ENCODE measurements at places on chromosomes 5 and 9. TPM values are rescaled to one million over a fixed set of nuclear protein-coding genes. Genes with fewer than 3 reads are reported as not detected.

SPATA31C2 gene
- total RNA-seq, result not detected

PCDH1 gene
- not detected for total RNA-seq

GRCh38 chr9:111949919-111950318, 53.3 kb downstream of the UGCG start:
- DNase-seq, result no peak

TXNDC8 gene
- total RNA-seq, result not detected

GRCh38 chr5:150575745-150576448, 64.6 kb upstream of the SYNPO start:
- DNase-seq, result no peak

DNA sequence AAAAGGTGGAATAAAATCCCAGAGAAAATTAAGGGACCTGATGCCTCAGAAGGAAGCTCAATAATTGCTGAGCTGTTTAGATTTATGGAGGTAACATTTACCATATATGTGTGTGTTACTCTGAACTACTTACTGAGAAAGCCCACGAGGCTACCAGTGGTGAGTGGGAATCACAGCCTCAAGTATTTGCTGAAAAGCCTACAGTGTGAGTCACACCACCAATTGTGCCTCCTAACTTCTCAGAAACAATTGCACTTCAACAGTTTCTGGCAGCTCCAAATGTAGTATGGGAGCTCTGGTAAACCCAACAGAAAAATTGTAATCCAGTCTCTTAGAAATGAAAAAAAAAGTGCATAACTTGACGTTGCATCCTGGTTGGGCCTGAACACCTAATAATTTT, 551.6 kb downstream of the PRDM9 start:
- DNase-seq, result no peak

GRCh38 chr9:92353051-92353450, 27.3 kb downstream of the CENPP start:
- no peak for DNase-seq

GRCh38 chr9:131724683-131725082, 15.2 kb downstream of the RAPGEF1 start:
- DNase-seq, result no peak

IFNA2 gene
- total RNA-seq, result not detected

CDKN2B-AS1 gene
- 0.82 TPM for total RNA-seq

DNA sequence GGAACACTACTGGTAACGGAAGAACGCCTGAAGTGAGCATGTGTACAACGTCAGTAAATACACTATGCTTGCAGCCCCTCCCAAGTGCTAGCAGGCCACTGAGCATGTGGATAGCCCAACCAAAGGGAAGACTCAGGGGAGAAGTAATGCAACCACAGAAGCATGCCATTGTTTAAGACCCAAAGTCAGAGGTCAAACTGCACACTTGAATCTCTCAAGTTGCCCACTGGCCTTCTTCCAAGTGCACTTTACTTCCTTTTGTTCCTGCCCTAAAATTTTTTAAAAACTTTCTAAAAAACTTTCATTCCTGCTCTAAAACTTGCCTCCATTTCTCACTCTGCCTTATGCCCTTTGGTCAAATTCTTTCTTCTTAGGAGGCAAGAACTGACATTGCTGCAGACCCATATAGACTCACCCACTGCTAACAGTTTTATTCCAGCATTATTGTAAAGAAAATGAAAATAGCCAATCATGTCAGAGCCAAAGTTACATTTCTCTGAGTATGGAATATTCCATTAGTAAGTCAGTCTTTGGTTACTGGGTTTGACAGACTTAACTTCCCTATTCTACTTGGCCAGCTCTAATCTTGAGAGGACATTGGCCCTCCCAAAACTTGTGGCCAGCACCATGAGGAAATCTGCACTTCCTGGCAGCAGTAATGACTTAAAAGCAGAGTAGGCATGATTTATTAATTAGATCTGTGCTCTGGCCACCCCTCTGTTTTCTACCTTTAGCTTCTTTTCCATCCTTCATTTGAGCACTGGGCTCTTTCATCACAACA, 76.9 kb downstream of the TSSK1B start:
- DNase-seq, result no peak

GRCh38 chr5:174876-175465, 16.3 kb upstream of the LRRC14B start:
- no peak for DNase-seq

TSLP gene
- total RNA-seq, result 0.87 TPM

DPH7 gene
- total RNA-seq, result 43.2 TPM

TTLL11 gene
- total RNA-seq, result 2.4 TPM

- no peak for DNase-seq
Observed at GRCh38 chr5:119418606-119419100, 33.6 kb upstream of the HSD17B4 start.

PPP1R26 gene
- 2.2 TPM for total RNA-seq

DNA sequence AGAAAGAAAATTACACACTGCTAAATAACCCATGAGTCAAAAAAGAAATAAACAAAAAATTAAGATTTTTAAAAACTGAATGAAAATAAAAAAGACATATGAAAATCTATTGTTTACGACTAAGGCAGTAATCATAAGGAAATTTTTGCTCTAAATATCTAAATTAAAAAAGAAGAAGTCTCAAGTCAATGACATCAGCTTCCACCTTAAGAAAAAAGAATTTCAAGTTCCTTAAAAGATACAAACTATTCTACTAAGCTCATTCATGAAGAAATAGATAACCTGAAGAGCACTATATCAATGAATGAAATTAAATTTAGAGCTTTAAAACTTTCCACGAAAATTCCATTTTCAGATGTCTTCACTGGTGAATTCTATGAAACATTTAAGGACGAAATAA, 15.7 kb upstream of the STARD4 start:
- DNase-seq, result no peak

DNA sequence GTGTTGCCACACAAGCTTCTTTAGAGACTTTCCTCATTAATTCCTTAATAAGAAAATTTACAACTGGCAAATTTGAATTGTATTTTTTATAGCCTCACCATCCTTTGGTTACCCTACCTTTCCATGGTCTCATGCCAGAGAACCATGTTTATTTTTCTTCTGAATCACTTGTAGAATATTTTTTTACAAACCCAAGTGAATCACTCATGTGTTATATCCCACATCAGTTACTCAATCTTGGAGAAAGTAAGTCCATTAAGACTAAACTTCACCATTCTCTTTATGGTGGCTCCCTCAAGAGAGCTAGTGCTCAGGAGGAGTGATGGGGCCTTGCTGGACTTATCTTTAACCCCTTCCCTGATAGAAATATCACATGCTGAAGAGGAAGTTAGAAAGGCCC, 128.9 kb downstream of the SUSD1 start:
- DNase-seq, result no peak

DNA sequence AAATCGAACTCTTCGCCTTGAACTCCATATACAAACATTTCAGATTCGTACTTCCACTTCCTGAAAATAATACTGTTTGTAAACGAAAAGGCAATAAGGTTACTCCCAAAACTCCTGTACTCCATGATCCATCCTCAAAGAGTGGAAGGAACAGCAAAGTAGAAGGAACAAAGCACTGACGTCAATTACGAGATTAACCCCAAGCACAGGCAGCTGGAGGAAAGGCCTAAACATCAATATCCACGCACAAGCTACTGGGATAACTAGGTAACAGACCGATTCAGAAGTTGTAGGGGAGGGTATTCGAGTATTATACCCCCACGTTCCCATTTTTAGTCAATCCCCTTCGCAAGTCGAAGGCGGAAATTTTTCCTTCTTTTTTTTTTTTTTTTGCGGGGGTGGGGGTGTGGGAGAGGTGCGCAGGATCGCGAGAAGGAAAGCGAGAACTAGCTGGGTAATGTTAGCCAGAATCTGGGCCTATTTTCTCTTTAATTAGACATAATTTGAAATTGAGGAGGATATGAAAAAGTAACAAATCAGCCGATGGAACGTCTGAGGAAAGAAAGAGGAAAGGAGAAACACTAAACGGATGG, 909 bp downstream of the AFF4 start:
- DNase-seq, result no peak

DNA sequence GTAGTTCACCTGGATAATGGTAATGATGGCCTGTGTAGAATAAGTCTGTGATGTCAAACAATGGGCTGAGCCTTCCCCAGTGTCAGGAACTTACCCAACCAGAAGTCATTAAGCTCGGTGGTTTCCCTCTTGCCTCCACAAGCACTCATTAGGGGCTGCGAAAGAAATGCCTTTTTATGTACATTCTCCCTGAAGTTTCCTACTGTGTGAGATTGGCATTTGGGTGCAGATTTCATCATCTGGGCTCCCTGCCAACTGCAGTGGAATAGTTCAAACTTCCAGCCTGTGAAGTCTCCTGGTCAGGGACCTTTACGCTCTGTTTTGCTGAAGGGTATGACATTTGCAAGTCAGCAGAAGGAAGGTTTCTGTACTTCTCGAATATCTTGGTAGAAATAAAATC, 41.6 kb upstream of the TMEM215 start:
- DNase-seq, result no peak

PCDHGB7 gene
- total RNA-seq, result 0.23 TPM

ATP6V1G1 gene
- total RNA-seq, result 48.1 TPM

DNA sequence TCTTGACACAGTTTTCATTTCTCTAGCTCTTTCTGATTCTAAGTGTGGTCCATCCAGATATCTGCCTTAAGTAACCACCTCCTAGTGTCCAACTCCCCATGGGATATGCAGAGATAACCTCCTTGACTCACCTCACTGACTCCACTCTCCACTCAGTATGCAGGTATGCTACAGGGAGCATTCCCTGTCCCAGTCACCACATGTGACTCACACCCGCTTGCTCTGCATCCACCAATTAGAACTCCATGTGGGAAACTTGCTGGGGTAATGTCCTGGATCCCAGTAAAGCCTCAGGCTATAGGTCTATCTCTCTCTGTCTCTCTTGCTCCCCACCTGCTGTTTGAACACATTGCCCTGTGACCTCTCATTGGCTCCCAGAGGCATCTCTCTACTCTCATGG, 563.9 kb downstream of the HTR1A start:
- DNase-seq, result no peak

DMRT2 gene
- 1.2 TPM for total RNA-seq

DNA sequence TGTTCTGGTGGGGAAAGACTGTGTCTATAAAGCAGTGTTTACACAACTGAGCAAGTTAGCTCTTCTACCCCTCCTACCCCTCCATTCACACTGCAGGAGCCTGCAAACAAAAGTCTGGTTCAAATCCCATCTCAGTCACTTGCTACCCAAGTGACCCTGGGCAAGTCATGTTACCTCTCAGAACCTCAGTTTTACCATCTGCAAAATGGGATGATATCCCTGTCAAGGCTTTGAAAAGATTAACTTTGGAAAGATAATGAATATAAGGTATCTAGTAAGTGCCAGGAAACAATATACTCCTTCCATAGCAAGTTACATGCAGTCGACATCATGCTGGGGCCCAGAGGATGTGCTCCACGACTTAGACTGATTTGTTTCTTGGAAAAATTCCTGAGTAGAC, 161.5 kb downstream of the SEC61B start:
- no peak for DNase-seq

PPP2R2B gene
- total RNA-seq, result not detected

PFN3 gene
- not detected for total RNA-seq

LRRC70 gene
- 1.1 TPM for total RNA-seq

- DNase-seq, result no peak
Observed at GRCh38 chr9:6658628-6659353, 13.3 kb upstream of the GLDC start.

SV2C gene
- 0.32 TPM for total RNA-seq

DNA sequence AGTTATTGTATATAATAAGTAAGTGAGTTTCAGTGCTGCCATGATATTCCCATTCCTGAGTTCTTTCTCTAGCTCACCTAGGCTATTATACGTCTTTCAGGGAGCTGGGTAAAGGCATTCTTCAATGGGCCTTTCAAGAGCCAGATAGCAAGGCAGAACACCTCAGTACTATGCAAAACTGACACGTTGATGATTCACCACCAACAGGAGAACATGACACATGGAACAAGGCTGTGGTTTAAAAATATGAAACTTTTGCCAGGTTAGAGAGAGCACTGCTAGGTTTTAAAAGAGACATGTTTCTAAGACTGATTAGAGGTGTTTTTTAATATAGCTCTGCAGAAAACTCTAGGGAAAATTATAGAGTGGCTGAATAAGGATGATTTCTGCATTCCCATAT, 95.9 kb downstream of the UGCG start:
- no peak for DNase-seq

GRCh38 chr5:175795959-175796358, 75.4 kb upstream of the CPLX2 start:
- no peak for DNase-seq

GRCh38 chr9:129198319-129199043, 20.4 kb upstream of the IER5L start:
- DNase-seq, result no peak

ANKDD1B gene
- total RNA-seq, result 0.48 TPM

- DNase-seq, result no peak
Observed at GRCh38 chr5:148729182-148729581, 74.9 kb upstream of the HTR4 start.

APBA1 gene
- 0.98 TPM for total RNA-seq

DNA sequence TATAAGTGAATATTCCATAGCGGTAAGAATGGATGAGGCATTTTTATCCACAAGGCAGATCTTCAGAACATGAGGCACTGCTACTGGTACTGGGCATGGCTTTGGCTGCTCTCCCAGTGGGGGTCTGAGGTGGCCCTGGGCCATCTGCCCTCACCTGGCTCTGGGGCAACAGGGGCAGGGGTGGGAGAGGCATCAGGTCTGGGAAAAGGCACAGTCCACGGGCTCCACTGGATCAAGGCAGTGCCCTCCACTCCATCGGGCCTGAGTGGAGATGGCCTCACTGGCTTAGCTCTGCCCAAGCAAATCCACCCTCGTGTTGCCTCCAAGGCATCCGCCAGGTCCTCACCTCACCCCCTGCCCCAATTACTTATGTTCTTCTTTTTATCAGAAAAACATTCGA, 10.9 kb upstream of the NKD2 start:
- no peak for DNase-seq

SLC46A2 gene
- total RNA-seq, result not detected

GGTA1 gene
- not detected for total RNA-seq

GRCh38 chr9:129411501-129412175, 209.3 kb downstream of the C9orf50 start:
- DNase-seq, result no peak

GRCh38 chr5:117131876-117132275, 557.3 kb upstream of the SEMA6A start:
- DNase-seq, result no peak

DNA sequence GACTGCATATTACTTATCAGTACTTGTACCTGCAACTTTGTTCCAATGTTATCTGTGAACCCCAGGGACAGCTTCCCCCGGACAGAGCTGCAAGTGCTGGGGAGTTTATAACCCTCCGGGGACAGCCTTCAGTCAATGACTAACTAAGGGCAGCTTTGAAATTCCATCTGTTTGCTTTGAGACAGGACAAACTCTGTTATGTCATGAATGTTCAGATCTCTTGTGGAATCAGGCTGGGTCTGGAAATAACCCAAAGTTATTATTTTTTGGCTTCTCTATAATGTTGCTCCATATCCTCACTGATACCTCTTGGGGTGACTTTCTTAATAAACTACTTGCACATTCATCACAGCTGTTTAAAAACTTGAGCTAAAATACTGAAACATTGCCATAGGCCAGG, 617.5 kb upstream of the TLE4 start:
- no peak for DNase-seq

- DNase-seq, result no peak
Observed at GRCh38 chr9:88742483-88742882, 207.5 kb downstream of the NXNL2 start.

Measured in activated T-helper 2 cell treated with anti-CD3 and anti-CD28 coated beads, Interferon-gamma antibody, Interleukin-2, Interleukin-4, amounts not matched to agents 10 μg/mL and 5 μg/mL and 100 μg/mL, durations not matched to agents 14 hours and 24 hours and 36 hours (primary cell).